ENCODE measurements at places on chromosomes 7 and 10.

- no peak for DNase-seq
- no peaks in the 10 kb centered on the region for H3K36me3 ChIP-seq
- no peak overlapping the region for H3K4me3 ChIP-seq
- H3K27ac ChIP-seq, result no peak overlapping the region
- no peaks in the 10 kb centered on the region for H3K4me1 ChIP-seq
Measured at GRCh38 chr10:47139121-47139520, 160.9 kb upstream of the GDF10 start.

DNA sequence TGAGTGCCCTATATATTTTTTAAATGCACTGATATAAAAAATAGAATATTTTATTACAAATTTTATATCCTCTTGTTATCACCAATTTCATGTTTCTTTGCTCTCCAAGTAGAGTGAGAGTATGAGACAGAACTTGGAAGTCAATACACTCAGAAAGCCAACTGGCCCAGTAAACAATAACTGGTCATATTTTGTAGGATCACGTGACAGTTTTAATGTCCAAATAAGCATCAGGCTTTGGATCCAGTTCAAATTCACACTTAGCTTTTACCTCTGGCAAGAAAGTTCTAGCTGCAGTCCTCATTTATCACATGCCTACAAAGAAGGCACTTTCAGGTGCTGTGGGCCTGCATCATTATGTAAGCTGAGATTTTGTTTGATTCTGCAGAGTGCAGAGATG is 21.6 kb upstream of the TPK1 start:
- H3K27ac ChIP-seq, result no peak overlapping the region
- no peaks in the 10 kb centered on the region for H3K36me3 ChIP-seq
- no peak for DNase-seq
- H3K4me1 ChIP-seq, result no peaks in the 10 kb centered on the region
- H3K4me3 ChIP-seq, result no peak overlapping the region
- no peaks in the 10 kb centered on the region for H3K27me3 ChIP-seq

DNA sequence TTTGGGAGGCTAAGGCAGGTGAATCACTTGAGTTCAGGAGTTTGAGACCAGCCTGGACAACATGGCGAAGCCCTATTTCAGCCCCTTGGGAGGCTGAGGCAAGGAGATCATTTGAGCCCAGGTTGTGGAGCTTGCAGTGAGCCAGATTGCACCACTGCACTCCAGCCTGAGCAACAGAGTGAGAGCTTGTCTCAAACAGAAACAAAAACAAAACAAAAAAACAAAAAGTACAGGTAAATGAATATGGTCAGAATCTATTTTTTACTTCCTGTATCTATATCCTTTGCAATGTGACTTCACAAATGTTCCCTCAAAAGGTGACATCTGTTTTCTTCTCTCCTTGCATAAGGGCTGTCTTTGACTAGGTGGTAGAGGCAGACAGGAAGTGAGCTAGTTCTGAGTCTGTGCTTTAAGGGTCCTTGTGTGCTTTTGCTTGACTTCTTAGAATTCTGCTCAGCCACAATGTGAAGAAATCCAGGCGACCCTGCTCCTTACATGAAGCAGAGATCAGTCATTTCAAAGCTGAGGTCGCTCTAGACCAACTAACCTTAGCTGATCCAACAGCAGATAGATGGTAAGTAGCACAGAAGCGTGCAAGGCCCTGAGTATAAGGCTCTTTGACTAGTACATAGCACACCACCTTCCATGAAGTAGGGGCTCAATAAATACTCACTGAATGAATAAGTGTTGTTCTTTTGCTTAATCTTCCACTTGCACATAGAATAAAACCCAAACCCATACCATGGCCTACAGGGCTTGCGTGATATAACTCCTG is 423.2 kb upstream of the PCDH15 start:
- H3K4me3 ChIP-seq, result no peak overlapping the region
- no peaks in the 10 kb centered on the region for H3K4me1 ChIP-seq
- H3K36me3 ChIP-seq, result no peaks in the 10 kb centered on the region
- DNase-seq, result no peak
- H3K27ac ChIP-seq, result no peak overlapping the region
- no peaks in the 10 kb centered on the region for H3K27me3 ChIP-seq

- no peaks in the 10 kb centered on the region for H3K4me1 ChIP-seq
- DNase-seq, result no peak
- H3K36me3 ChIP-seq, result no peaks in the 10 kb centered on the region
- no peak overlapping the region for H3K27ac ChIP-seq
- H3K27me3 ChIP-seq, result no peaks in the 10 kb centered on the region
Measured at GRCh38 chr10:9450801-9451200, 1396.3 kb downstream of the GATA3 start.

GRCh38 chr7:27367933-27368549 is 125.4 kb downstream of the EVX1 start:
- H3K36me3 ChIP-seq, result no peaks in the 10 kb centered on the region
- H3K4me3 ChIP-seq, result no peak overlapping the region
- DNase-seq, result no peak

DNA sequence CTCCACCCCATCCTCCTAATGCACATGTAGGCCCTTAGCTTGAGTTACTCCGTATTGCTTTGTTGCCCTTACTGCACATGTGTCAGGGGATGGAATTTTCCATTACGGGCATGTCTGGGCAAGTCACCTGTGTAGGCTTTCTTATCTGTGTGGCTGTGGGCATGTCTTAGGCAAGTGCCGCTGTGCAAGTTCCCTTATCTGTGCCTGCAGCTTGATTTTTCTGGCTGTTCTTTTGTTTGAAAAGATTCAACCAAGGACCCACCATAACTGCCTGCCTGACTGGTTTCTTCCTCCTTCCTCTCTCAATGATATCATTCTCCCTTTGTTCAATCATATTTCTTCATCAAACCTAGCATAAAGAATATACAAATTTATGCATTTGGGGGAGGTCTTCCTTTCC is 88.5 kb downstream of the AKR1D1 start:
- no peaks in the 10 kb centered on the region for H3K4me1 ChIP-seq
- DNase-seq, result no peak
- no peaks in the 10 kb centered on the region for H3K27me3 ChIP-seq
- no peak overlapping the region for H3K4me3 ChIP-seq

DNA sequence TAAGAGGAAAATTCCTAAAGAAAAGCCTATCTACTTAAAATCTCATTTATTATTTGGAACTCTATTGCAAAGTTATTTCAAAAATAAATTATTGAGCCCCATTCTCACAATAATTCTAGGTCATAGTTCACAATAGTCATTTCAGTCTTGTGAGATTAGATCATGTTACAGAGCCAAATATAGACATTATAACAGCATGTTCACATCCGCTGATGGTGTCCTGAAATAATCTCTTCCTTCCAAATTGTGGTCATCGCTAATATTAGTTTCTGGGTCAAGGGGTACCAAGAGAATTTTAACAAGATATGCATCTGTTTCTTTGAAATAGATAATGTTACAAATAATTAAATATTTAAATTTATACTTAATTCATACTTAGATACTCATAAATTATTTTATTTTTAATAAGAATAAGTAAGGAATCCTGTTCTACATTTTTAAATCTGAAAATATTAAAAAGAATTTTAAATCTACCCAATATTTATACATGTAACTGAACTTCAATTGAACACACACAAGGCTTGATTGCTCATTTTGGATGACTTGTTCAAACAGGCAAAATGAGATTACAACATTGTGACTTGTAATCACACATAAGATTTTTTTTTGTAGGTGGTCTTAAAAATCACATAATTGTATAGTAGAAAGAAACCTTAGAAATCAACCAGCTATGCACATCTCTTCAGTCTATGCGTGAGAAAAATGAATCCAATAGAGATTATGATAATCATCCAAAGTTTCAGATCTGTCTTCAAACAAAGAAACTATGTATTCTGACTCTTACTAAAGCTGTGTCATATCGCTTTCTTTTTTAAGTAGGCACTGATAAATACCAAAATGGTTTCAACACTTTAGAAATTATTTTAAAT is 13.1 kb downstream of the GNAT3 start:
- H3K4me1 ChIP-seq, result peaks cover 11% of the 10 kb centered on the region
- peak overlapping the region; percentile 13 for H3K27ac ChIP-seq
- no peak overlapping the region for H3K4me3 ChIP-seq
- no peaks in the 10 kb centered on the region for H3K27me3 ChIP-seq
- no peak for DNase-seq

DNA sequence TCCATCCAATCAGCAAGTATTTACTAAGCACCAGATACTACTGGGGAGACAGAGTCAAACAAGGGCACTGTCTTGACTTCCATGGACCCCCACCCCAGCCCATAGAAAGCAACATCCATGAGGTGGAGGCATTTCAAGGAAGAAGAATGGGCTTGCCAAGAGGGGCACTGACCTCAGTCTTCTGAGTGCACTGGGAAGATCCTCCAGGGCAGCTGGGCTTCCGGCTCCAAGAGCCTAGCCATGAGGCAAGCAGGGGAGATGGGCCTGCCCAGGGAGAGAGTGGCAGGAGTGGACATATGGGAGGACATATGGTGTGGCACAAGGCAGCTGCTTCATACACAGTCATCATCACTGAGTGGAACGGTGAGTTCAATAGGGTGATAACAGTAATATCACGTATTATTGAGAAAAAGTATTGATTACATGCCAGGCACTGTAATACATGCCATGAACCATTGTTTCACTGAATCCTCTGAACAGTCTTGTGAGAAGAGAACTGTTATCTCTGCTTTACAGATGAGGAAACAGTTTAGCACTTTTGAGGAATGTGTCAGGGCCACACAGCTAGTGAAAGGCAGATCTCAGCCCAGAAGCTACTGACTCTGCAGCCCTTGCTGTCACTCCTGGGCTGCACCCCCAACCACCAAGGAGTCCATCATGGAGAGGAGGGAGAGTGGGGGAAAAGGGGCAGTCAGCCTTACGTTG is 331.7 kb upstream of the ZMIZ1 start:
- H3K36me3 ChIP-seq, result no peaks in the 10 kb centered on the region
- no peak overlapping the region for H3K4me3 ChIP-seq
- DNase-seq, result no peak
- H3K4me1 ChIP-seq, result peaks cover 10% of the 10 kb centered on the region
- H3K27me3 ChIP-seq, result no peaks in the 10 kb centered on the region
- no peak overlapping the region for H3K27ac ChIP-seq

GRCh38 chr7:54960517-54960916 is 58.3 kb upstream of the EGFR start:
- no peak overlapping the region for H3K27ac ChIP-seq
- H3K27me3 ChIP-seq, result no peaks in the 10 kb centered on the region
- no peak overlapping the region for H3K4me3 ChIP-seq
- no peak for DNase-seq
- peaks cover 11% of the 10 kb centered on the region for H3K4me1 ChIP-seq

DNA sequence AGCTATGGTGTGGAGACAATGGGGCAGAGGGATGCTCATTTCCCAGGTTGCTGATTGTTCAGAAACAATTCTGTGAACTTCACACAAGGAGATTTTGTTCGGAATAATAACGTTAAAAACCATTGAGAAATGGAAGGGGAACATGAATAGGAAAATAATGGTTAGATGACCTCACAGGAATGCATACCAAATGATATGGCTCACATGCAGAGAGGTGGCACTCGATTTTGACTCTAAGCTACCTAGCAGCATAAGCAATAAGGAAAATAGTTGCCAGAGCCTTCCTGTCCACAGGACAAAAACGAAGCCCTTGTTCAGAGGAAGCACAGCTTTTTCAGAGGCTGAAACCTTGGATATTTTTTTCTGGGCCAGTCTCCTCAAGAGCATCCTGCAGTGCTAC is 293.1 kb downstream of the ZEB1 start:
- H3K4me3 ChIP-seq, result no peak overlapping the region
- H3K4me1 ChIP-seq, result no peaks in the 10 kb centered on the region
- H3K36me3 ChIP-seq, result no peaks in the 10 kb centered on the region
- no peak overlapping the region for H3K27ac ChIP-seq
- no peaks in the 10 kb centered on the region for H3K27me3 ChIP-seq
- DNase-seq, result no peak

DNA sequence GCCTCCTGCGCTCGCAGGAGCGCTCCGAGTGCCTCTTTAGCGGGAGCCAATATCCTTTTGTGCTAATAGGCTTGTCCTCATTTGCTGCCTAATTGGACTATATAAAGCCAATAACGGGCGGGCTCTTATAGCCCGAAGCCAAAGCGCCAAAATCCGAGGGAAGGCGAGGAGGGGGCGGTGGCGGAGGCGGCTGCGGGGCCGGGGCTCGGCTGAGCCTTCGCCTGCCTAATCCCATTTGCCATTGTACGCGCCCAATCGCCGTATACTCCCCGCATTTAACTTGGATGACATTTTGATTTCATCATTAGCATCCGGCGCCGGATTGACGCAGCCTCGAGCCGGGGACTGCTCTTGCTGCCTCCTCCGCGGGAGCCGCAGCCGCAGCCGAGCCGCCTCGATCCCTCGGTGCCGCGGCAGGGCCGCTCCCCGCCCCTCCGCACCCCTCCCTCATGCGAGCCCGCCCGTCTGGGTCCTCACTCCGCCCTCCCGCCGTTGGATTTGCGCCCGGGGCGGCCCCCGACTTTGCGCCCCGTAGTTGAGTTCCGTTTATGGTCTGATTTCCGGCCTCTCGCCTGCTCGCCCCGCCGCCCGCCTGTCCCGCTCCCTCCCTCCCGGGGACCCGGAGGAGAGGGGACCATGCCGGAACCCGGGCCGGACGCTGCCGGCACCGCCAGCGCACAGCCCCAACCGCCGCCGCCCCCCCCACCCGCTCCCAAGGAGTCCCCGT is at the start of gene HMX3:
HMX3 (plus strand) TSS at position 556 of the 727 bp plus-strand sequence; CDS start at position 637, 81 bp downstream.
- peaks cover 36% of the 10 kb centered on the region for H3K27me3 ChIP-seq
- H3K36me3 ChIP-seq, result no peaks in the 10 kb centered on the region
- no peak within 1 kb of the TSS for H3K27ac ChIP-seq
- peaks cover 54% of the 10 kb centered on the region for H3K4me1 ChIP-seq

DNA sequence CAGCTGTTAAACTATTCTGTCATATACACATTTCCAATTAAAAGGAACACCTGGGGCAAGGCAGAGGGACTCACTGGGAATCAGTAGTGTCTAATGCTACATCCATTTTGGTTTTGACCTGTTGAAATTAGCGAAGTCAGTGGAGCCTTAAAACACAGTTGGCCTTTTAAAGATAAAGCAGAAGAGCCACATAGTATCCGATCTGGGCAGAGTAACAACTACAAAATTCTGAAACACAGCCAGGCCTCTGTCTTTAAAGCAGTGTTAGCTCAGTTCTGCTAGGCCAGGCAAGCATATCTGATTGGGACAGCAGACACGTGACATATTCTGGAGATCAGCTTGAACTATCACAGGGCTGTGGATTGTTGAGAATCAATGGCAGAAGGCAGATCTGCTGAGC is 117.5 kb upstream of the WNT16 start:
- no peak overlapping the region for H3K4me3 ChIP-seq
- no peak for DNase-seq
- H3K27ac ChIP-seq, result no peak overlapping the region
- H3K4me1 ChIP-seq, result no peaks in the 10 kb centered on the region

DNA sequence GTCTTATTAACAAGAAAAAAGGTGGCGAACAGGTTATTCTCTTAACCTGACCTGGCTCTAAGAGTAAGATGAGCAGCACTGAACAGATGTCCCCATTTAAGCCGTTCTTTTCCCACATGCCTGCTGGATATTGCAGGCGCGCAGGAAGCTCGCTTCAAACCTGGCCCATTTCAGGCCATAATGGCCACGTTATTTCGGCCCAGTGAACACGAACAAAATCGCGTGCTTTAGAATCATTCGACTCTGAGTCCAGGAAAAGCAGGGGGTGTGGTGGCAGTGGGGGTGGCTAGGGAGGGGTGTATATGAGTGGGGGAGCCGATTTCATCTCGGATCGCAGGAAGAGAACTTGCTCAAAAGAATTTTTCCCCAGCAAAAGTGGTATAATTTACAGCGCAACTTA is 6.6 kb upstream of the SP8 start:
- H3K27ac ChIP-seq, result no peak overlapping the region
- H3K36me3 ChIP-seq, result no peaks in the 10 kb centered on the region
- no peak for DNase-seq
- peaks cover 5% of the 10 kb centered on the region for H3K27me3 ChIP-seq
- peaks cover 12% of the 10 kb centered on the region for H3K4me1 ChIP-seq

GRCh38 chr10:16001581-16001980 is 141.3 kb upstream of the MINDY3 start:
- H3K36me3 ChIP-seq, result no peaks in the 10 kb centered on the region
- DNase-seq, result no peak
- no peak overlapping the region for H3K27ac ChIP-seq
- H3K4me3 ChIP-seq, result no peak overlapping the region

All from vagina (tissue), 2 donors.